ENCODE measurements at places on chromosomes 5 and 9.
A peak's percentile ranks its signal among the peaks of the same experiment; 100 is the strongest.

- no peak for DNase-seq
Observed at GRCh38 chr9:90658783-90659182, 16.2 kb upstream of the DIRAS2 start.

- DNase-seq: no peak
Observed at GRCh38 chr5:2753452-2754420, 2.3 kb upstream of the IRX2 start.

GRCh38 chr5:61604076-61605025 is 272.3 kb downstream of the ZSWIM6 start:
- DNase-seq: no peak

DNA sequence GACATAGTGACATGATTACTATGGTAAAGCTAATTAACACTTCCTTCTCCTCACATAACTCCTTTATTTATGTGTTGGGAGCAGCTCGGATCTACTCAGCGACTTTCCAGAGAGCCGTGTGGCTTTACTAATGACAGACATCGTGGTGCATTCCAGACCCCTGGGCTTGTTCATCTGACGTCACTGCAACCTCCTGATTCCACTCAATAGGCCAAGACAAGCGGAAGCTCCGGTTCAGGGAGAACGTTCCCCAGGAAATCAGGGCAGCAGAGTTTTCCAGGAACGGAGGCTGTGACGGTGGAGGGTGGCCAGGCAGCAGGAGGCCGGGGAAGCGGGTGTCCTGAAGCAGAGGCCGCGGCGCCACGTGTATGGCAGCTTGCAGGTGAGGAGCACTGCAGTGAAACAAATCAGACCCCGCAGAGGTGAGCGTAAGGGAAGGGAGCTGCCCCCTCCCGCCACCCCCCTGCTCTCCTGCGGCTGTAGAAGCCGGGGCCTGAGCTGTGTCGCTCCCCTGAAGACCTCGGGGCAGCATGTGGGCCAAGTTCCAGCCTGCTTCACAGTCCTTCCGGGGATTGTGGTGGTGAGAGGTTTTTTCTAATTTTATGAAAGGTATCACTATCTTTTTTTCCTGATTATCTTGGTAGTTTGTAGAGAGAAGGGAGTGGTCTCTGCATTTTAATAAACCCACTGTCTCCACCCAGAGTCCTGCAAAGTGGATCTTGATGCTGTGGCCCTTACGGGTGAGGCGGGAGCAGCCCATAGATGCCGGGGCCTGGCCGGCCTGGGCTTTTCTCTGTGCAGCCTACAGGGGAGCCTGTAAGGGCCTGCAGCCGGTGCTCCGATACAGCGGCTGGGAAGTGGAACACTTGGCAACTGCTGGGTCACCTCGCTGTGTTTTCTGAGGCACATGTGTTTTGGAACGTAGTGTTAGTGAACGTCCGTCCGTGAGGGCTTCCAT is 220.4 kb upstream of the IRX4 start:
- DNase-seq: no peak

DNA sequence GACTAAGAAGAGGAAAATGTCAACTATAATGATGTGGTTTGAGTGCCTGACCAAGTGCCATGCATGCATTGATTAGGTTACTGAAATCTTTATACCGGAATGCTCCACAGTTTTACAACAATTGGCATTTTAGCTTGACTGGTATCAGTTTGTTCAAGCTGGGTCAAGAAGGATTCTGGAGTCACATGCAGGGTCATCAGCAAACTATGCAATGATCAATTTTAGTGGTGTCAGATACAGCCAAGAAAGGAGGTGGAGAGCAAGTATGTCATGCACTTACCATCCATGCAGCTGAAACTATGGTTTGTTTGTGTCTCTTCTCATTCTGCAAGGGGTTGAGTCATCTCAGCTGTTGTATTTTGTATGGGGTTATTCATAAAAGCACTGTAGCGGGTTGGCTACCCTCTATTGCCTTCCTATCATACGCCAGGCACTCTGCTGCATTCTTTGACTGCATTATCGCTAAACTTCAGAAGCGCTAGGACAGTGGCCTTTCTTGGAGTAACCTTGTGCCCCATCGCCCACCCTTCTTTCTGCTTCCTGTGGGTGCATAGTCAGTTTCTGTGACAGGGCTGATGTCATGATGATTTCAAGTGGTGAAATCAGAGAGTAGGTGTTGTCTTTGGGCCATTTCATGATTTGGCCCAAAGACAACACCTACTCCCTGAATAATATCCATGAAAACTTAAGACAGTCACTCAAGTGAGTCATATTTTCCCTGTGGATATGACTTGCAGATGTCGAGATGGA is 145.4 kb downstream of the MTX3 start:
- DNase-seq: no peak

DNA sequence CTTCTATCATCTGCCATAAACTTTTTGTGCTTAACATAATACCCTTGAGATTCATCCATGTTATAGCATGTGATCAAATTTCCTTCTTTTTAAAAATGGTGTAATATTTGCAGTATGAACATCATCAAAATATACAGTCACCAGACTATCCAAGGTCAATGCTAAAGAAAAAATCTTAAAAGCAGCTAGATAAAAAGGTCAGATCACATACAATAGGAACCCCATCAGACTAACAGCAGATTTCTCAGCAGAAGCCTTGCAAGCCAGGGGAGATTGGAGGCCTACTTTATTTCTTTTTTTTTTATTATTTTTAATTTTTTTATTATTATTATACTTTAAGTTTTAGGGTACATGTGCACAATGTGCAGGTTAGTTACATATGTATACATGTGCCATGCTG is 37.2 kb downstream of the FAM170A start:
- no peak for DNase-seq

DNA sequence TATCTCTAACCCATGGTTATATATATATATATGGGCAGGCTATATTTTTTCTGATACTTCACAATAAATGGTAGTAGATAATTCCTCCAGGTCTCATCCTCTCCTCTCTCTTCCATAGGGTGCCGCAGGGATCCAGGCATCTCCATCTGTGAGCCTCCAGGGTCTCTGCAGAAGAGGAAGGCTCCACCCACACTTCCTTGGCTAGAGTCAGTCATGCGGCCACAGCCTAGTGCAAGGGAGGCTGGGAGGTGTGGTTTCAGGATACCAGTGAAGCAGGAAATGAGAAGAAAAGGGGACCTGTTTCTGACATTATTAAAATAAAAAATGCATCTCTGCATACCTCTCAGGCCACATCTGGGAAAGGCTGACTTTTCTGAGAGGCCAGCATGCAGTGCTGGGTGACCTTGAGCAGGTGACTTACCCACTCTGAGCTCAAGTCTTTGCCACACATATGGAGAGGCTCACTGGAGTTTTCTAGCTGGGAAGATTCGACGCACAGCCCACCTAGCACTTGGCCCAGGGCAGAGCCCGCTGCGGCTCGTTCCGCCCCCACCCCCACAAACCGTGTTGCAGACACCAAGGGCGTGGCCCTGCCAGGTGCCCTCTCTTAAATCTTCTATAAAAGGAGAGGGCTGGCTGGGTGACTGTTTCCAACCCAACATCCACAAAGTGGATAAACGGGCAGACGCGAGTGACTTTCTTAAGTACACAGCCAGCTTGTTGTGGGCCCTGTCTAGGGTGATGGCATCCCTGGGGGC is 47.9 kb downstream of the OLFM1 start:
- no peak for DNase-seq

GRCh38 chr5:13215806-13216205 is 728.7 kb downstream of the DNAH5 start:
- DNase-seq: no peak

DNA sequence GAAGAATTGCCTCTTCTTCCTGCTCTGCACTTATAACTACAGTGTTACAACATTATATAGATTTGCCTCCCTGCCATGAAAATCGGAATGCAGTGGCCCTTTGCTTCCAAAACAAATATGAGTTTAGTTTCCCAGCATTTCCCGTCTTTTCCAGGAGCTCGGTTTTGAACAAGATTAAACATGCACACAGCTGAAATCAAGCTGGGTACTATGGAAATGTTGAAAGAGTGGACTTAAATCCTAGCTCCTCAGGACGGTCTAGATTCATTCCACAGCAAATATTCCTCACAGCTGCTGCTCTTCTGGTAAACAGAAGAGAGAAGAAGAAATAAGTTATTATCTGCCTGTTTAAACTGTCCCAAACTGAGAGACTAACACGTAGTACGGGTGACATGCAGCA is 161.4 kb downstream of the PIK3R1 start:
- no peak for DNase-seq

- no peak for DNase-seq
Observed at GRCh38 chr5:82885627-82886389, 191.4 kb downstream of the TMEM167A start.

GRCh38 chr5:153629027-153629895 is 138.8 kb downstream of the GRIA1 start:
- no peak for DNase-seq

- no peak for DNase-seq
Observed at GRCh38 chr5:134410822-134411221, 859 bp downstream of the CDKN2AIPNL start.

DNA sequence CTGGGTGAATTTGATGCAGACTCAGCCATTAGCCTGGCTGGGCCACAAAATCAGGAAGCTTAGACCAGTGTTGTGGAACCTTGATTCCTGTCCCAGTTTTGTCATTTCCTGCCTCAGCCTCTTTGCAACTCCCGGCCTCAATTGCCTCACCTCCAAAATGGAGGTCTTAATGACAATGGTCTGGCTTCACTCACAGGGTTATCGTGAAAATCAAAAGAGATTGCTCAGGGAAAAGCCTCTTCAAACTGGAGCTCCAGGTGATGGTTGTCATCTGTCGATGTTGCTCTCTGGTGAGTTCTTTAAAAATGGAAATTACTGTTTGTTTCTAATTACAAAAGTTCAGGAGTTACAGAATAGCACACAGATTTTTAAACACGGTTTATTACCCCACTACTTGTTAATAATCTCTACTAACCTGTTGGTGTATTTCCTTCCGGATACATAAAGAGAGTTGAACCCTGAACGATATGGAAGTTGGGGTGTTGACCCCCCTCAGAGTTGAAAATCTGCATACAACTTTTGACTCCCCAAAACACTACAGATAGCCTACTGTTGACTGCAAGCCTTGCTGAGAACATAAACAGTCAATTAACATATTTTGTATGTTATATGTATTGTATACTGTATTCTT is 109.9 kb upstream of the CPEB4 start:
- no peak for DNase-seq

- DNase-seq: no peak
Observed at GRCh38 chr5:4804691-4805360, 335.3 kb upstream of the ADAMTS16 start.

- no peak for DNase-seq
Observed at GRCh38 chr5:79032031-79032695, 37.3 kb downstream of the DMGDH start.

DNA sequence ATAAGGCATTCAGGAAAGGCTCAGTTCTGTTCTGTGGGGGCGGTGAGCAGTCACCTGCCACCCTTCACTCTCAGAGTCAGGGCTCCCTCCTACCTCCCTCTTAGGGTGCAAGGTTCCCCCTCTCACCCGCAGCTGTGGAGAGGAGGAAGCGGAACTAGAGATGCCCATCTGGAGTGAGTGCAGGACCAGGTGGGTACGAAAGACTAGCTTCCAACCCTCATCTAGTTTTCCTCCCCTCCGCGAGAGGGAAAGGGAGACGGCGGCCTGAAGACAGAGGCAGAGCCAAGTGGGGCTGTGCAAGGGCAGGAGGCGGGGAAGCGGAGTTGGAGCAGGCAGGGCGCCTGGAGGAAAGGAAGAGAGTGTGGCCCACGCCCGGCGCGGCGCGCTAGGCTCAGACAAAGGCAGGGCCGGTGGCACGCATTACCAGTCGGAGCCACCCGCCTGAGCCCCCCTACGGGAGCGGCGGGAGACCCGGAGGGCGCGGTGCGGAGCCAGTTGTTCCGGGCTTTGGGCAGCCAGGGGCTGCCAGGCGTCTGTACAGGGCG is 7.3 kb downstream of the PRR7 start:
- peak; percentile 45 for DNase-seq

DNA sequence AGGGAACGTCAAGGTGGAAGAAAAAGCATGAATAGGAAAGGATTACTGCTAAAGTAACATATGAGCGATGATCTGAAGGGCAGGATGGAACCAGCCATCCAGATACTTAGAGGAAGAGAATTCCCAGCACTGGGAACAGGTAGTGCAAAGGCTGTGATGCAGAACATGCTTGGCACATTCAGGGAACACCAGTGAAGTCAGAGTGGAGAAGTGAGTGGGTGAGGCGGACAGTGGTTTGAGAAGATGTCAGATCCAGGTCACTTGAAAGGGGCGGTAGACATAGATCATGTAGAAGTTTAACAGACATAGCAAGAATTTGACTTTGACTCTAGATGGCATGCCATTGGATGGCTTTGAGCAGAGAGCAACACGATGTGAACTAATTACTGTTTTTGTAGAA is 374.2 kb downstream of the PDE4D start:
- no peak for DNase-seq

DNA sequence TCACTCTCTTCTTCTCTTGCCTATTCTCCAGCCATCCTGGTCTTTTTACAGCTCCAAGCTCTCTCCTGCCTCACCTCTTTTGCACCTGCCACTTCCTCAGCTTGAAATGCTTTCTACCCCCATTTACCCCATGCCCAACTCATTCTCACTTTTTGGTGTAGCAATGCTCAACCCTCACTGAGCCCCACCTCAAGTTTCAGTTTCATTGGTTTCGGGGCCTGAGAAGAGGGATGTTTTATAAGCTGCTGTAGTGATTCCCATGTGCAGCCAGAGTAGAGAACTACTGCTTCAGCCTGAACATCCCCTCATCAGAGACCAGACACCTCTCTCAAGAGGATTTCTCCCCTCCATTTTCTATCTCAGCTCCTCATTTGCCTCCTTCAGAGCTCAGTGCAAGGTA is 45.2 kb upstream of the FYB1 start:
- no peak for DNase-seq

GRCh38 chr5:157059891-157060290 is 975 bp upstream of the HAVCR1 start:
- no peak for DNase-seq

DNA sequence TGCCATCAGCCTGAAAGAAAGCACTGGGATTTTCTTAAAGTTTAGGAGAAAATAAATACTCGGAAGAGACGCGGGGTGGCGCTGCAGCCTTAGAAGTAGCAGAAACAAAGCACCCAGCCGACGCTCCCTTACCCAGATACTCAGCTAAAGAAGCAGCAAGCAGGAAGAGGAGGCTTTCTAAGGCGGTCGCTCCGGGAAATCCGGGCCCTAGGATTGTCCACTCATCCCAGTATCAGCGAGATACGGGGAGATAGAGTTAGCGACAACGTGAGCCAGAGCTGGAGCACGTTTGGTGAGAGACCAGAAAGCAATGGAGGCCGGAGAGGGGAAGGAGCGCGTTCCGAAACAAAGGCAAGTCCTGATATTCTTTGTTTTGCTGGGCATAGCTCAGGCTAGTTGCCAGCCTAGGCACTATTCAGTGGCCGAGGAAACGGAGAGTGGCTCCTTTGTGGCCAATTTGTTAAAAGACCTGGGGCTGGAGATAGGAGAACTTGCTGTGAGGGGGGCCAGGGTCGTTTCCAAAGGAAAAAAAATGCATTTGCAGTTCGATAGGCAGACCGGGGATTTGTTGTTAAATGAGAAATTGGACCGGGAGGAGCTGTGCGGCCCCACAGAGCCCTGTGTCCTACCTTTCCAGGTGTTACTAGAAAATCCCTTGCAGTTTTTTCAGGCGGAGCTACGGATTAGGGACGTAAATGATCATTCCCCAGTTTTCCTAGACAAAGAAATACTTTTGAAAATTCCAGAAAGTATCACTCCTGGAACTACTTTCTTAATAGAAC is at the start of gene PCDHB2:
Gene PCDHB2 (plus strand): TSS at position 135 of the 782 bp plus-strand sequence. CDS start 176 bp downstream, at position 311.
- DNase-seq: peak; percentile 49

All from progenitor cell of endocrine pancreas (in vitro differentiated cells).